ENCODE measurements at places on chromosomes 6 and 20.

GRCh38 chr6:41286544-41287346 is at the start of gene TREM1:
TSS of gene TREM1 (minus strand) at chr6:41286682. CDS start at chr6:41286655, 27 bp downstream.
- DNase-seq, result no peak

GRCh38 chr6:118187568-118188164 is 280.6 kb downstream of the SLC35F1 start:
- no peak for DNase-seq

GRCh38 chr6:10411971-10412460 is 2.9 kb downstream of the TFAP2A start:
- DNase-seq, result no peak

- no peak for DNase-seq
These were observed 92.7 kb downstream of the PHACTR3 start for GRCh38 chr20:59697068-59697467.

DNA sequence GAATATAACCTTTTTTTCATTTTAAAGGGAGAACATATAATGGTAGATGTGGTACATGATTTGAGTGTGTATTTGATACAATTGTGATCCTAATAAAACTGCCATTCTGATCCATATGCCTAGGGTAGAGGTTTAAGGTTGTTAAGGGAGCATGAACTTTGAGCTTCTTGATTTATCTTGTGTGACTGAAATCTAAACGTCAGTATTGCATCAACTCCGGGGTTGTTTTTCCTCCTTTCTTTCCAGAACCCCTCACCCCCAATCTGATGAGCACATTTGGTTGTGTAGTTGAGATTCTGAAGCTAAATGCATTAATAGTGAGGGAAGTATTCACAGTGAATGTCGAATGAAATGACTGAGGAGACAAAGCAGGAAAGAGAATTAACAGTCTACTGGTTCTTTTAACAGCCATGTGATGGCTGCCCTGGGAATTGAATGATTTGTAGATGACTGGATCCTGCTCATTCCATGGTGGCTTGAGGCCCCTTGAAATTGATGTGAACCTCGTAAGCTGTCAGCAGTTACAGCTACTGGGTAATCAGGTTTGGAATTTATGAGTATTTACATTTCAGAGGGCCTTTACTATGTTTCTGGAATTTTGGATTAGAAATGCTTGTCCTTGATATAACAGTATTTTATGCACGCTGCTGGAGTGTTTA is 44.8 kb downstream of the FARS2 start:
- DNase-seq, result no peak

All from stimulated activated CD4-positive, alpha-beta T cell treated with anti-CD3 and anti-CD28 coated beads, Interleukin-1b, Interleukin-23, amount 100 ng/mL, for 1 hour (primary cell).